ENCODE measurements at places on chromosomes 6 and 20. TPM values are rescaled to one million over a fixed set of nuclear protein-coding genes. Genes with fewer than 3 reads are reported as not detected.

- no peaks in the 10 kb centered on the region for H3K27me3 ChIP-seq
- H3K4me1 ChIP-seq: no peaks in the 10 kb centered on the region
- H3K36me3 ChIP-seq: no peaks in the 10 kb centered on the region
- H3K4me3 ChIP-seq: no peak overlapping the region
- no peak overlapping the region for H3K27ac ChIP-seq
Measured at GRCh38 chr6:131206463-131207251, 71.4 kb downstream of the AKAP7 start.

GRCh38 chr20:17406051-17406590, 125.1 kb downstream of the BFSP1 start:
- no peak for DNase-seq
- H3K36me3 ChIP-seq: no peaks in the 10 kb centered on the region
- H3K4me1 ChIP-seq: no peaks in the 10 kb centered on the region
- H3K27ac ChIP-seq: no peak overlapping the region

Gene MRPL14
- 43.7 TPM for total RNA-seq

- no peaks in the 10 kb centered on the region for H3K36me3 ChIP-seq
- H3K27ac ChIP-seq: no peak overlapping the region
- no peaks in the 10 kb centered on the region for H3K27me3 ChIP-seq
- no peak overlapping the region for H3K4me3 ChIP-seq
- DNase-seq: peak; percentile 89
Measured at GRCh38 chr6:14671261-14671681, 553.7 kb downstream of the CD83 start.
